RPMI7951 (cell line): ENCODE measurements at places on chromosomes 1 and 21.

DNA sequence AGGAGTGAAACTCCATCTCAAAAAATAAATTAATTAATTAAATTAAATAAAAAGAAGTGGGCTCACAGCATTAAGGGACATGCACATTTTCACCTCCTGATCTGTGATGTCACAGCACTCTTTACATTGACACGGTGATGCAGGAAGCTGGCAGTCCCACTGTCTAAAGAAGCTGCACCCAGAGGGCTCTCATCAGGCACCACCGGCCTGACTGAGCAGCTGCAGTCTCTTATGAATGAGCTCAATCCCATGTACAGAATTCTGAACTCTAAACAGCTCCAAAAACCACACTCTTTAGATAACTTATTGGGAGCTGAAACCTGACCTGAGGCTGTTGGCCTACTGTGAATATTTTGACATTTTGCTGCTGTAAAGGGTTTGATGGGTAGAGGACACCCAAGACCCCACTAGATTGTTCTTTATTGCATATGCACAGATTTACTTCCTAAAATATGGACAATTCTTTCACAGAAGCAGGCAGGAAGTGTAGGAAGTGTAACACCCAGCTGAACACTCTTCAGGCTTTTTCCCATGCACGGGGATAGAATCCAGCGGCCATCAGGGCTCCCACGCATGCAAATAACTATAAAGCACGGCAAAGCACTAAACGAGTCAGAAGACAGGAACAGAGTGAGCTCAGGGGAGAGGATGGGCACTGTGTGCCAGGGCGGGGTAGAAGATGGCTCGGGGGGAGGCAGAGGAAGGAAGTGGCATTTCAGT lies 46.2 kb downstream of the L1TD1 start:
- no peak for DNase-seq

GRCh38 chr1:27348861-27349783 lies 7.3 kb downstream of the SYTL1 start:
- peak; percentile 33 for DNase-seq

DNA sequence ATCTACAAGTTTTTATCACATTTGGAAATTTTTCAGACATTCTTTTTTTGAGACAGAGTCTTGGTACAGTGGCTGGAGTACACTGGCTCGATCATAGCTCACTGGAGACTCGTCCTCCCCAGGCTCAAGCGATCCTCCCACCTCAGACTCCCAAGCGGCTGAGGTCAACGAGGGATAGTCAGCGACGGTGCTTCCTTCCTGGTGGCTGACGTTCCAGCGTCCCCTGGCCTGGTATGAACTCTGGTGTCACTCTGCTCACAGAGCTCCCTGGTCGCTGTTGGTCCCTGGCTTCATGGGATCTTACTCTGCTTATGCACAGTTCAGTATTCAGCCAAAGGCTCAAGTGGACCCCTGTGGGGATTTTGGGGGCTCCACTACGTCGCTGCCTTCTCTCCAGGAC lies 3.5 kb upstream of the ARHGEF16 start:
- DNase-seq: no peak

DNA sequence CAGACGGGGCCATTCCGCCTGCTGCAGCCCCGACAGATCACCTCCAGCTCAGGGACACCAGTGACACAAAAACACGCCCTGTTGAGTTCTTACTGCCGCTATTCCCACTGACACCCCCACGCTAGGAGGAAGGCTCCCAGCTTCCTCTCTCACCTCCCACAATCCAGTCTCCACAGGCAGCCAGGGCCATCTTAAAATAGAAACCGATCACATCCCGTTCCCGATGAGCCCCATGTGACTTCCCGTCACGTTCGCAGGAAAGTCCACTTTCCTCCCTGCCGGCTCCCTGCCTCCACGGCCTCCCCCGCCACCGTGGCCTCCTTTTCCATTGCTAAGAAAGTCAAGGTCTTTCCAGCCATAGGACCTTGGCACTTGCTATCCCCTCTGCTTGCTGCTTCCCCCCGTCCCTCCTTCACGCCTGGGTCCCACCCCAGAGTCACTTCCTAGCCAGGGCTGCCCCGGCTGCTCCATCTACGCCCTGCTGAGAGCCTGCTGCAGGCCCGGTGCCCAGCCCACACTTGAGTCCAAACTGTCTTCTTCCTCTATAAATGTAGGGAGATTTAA lies 24.0 kb upstream of the DDOST start:
- no peak for DNase-seq

- DNase-seq: no peak
Observed at GRCh38 chr1:7519861-7520395, 251.2 kb upstream of the VAMP3 start.

DNA sequence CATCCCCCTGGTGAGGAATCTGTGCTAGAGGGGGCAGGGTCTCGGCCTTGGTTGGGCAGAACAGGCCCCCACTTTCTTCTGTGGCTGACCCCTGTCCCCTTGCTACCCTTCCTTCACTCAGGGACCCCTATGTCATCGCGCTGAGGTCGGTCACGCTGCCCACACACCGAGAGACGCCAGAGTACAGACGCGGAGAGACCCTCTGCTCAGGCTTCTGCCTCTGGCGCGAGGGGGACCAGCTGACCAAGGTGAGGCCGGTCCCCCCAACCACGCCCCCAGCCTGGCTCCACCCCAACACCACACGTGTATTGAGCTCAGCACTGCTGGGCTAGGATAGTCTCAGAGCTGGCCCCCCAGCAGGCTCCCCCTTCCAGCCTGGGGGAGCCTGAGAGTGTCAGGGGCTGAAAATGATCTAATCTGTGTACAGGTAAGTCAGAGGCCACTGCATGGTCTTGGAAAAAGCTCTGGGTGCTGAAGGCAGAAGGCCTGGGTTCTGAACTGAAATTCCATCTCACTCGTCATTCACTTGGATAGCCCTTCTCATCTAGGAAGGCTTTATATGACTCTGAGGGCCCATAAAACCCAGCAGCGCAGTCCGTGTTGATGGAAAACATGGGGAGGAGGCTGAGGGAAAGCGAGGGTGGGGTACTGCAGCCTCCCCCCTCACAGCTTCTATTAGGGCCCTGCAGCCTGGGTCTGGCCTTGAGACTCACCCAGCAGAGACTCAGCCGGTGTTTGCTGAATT lies 15.3 kb downstream of the FAM151A start:
- no peak for DNase-seq

GRCh38 chr1:3130268-3130667 lies 61.3 kb downstream of the PRDM16 start:
- DNase-seq: no peak

GRCh38 chr1:42414551-42415496 lies 34.2 kb downstream of the RIMKLA start:
- no peak for DNase-seq

GRCh38 chr1:54080598-54081049 lies 27.2 kb downstream of the TCEANC2 start:
- DNase-seq: no peak

GRCh38 chr21:44483288-44484237 lies 28.3 kb downstream of the LRRC3 start:
- DNase-seq: peak; percentile 10

- no peak for DNase-seq
Observed at GRCh38 chr1:51175278-51175677, 60.8 kb upstream of the RNF11 start.

DNA sequence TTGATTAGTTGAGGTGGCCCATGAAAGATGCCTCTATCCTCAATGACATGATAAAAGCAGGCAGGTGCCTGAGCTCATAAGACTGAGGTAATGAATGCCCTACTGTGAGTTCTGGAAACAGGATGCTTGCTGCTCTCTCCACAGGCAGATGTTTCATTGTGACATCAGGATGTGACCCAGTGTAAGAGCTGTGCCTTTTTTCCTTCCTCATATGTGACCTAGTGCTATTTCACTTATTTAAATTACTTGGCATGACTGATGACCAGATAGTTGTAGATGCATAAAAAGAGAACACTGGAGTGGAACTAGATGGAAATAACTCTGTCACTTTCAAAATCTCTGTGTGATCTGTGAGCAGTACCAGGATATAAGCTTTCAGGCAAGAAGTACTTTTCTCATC lies 31.9 kb downstream of the KIF14 start:
- no peak for DNase-seq

- no peak for DNase-seq
Observed at GRCh38 chr1:7264101-7264500, 478.8 kb downstream of the CAMTA1 start.

- no peak for DNase-seq
Observed at GRCh38 chr1:237961754-237962153, 71.0 kb upstream of the ZP4 start.

DNA sequence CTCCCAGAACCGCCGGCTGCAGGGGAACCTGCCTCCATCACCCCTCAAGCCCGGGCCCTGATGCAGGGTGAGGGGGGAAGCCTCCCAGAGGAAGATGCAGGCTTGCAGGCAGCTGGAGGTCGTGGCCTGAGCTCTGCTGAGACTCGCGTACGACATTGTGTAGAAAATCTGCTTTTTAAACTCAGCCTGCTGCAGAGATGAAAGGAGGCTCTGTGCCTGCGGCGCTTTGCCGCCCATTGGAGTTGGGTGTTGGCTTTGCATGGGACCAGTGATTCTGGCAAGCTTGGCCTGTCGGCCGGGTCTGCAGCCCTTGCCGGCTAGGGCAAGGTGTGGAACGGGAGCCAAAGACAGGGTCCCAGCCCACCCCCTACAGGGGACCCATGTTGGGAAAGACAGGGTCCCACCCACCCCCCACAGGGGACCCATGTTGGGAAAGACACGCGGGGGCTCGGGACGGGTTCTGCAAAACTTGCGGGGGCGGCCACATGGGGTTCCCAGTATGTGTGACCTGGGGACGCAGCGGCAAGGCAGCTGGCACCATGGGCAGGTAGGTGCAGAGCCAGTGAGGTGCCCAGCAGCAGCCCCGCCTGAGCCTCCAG lies 55.6 kb downstream of the SLX9 start:
- no peak for DNase-seq

DNA sequence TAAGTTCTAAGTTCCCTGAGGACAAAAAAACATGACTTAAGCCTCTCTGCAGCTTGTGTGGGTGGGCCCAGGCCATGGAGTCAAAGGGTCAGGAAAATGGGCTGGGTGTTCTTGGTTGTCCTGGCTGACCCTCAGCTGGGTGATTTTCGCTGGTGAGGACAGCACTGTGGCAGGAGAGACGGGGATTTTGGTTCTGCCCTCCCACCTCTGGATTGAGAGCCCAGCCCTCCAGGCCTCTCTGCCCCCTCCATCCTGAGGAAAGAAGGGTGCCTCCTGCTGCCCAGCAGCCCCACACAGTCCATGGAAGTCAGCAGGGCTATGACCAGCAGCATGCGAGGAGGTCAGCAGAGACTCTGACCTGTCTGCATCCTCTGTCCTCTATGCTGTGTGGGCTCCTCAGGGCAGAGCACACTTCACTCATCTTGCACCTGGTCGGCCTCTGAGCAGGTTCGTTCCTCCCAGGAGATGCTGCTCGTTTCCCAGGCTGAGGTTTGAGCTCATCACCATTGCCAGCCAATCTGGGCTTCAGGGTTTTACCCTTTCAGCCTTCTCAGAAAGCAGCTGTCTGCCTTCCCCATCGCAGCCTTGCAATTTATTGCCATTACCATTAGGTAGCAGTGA lies 26.5 kb downstream of the PHGDH start:
- DNase-seq: no peak

GRCh38 chr1:31926853-31927660 lies 11.1 kb downstream of the PTP4A2 start:
- DNase-seq: no peak

GRCh38 chr21:45396620-45396995 lies 8.4 kb upstream of the COL18A1 start:
- no peak for DNase-seq

DNA sequence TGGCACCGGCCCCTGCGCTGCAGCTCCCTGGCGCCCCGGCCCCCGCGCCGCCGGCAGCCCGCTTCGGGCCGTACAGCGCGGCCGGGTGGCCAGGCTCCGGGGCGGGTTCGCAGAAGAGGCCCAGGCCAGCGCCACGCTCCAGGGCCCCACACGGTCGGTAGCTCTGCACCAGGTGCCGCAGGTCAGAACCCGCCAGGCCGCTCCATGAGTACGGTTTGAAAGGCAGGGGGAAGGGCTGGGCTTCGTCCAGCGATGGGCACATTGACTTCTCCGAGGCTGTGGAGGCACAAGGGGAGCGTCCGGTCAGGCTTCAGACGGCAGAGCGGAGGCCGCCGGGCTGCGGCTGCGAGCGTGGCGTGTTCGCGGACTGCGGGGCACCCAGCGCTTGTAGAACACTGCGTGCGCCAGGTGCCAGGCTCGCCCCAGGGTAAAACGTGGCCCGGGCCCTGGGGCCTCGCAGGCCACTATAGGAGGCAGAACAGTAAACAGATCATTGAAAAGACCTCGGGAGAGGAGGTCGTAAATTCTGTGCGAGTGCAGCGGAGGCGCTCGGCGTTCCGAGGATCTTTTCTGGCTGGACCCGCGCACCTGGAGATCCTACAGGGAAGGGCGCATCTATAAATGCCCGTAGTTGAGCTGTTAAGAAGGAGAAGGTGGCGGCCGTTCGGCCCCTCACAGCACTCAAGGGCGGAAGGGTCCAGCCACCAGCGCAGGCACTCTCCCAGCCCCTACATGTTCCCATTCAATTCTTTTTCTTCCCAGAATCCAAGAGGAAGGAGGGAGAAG lies 5.7 kb downstream of the GFI1 start:
- DNase-seq: no peak

DNA sequence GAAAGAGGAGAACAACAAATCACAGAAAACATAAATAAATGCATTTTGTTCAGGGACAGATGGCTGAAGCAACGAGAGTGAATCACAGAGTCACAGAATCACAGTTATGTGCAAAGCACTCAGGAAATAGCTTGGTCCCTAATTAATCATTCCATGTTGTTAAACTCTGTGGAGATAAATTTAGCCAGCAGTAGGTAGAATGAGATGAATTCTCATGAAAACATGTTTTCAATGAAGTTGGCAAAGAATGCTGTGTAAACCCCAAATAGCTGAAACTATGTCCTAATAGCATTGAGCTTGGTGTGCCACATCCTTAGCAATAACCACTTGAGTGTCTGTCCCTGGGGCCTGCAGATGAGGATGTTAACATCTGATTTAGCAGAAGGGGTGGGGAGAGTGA lies 20.4 kb downstream of the LEPR start:
- DNase-seq: no peak

DNA sequence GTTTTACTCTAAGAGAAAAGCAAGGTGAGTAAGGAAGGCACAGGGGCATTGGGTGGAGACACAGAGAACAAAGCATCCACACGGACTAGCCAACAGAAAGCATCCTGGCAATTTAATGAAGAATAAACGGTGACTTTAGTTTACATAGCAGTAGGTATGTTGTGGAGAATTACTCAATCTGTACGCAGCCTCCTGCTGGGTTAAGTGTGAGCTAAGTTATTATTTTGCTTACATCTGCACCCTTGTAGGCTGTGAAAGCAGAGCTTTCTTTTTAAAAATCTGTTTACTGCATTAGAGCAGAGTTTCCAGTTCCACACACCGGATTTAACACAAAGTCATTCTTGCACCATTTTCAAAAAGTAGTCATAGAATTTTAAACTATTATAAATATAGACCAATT lies 144.5 kb downstream of the AKT3 start:
- no peak for DNase-seq

GRCh38 chr1:94946886-94947285 lies 20.0 kb upstream of the CNN3 start:
- DNase-seq: no peak

GRCh38 chr1:44406737-44407429 lies 1.8 kb downstream of the RNF220 start:
- DNase-seq: no peak

DNA sequence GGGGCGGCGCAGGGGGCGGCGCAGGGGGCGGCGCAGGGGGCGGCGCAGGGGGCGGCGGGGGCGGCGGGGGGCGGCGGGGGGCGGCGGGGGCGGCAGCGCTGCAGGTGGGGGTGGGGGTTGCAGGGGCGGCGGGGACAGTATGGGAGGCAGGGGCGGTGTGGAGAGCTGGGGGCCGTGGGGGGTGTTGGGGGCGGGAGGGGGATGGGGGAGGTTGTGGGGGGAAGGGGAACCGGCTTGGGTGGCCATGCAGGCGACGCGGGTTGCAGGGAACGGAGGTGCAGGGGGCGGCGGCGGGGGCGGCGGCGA lies 13.0 kb upstream of the SLC19A1 start:
- DNase-seq: no peak
